A549 treated with CORT108297 at 1 μM for 4 hours (cell line): ENCODE measurements at places on chromosomes 7 and 10. TPM values are rescaled to one million over a fixed set of nuclear protein-coding genes. Genes with fewer than 3 reads are reported as not detected.

Gene MMP21
- total RNA-seq, result 0.04 to 0.06 TPM in 2 of 5 replicates, not detected in the others

Gene CCL24
- total RNA-seq, result not detected in 5 replicates

Gene FAM180A
- 0.07 to 0.08 TPM in 2 of 5 replicates, not detected in the others for total RNA-seq

Gene DAGLB
- 22.1 to 27.5 TPM (median 26.5 TPM) in 5 replicates for total RNA-seq
